Inflammatory macrophage treated with lipopolysaccharide for 1 hour (primary cell): ENCODE measurements at places on chromosomes 2 and 18.

DNA sequence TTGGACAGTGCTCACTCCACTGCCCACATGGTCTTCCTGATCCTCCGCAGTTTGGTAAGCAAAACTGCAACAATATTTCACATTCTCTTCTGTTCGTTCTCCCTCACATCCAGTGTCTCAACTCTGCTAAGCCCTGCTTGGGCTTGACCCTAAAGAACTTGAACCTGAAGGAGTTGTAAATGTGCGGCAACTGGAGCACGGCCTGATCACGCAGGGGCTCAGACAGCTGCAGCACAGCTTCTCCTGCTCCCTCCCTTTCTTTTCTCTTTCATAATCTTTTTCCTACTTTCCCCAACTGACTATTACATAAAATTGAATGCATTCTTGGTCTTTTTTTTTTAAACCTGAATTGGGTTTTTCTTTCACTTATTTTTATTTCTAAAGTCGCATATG lies 10.2 kb downstream of the CYRIA start:
- no peak for DNase-seq

DNA sequence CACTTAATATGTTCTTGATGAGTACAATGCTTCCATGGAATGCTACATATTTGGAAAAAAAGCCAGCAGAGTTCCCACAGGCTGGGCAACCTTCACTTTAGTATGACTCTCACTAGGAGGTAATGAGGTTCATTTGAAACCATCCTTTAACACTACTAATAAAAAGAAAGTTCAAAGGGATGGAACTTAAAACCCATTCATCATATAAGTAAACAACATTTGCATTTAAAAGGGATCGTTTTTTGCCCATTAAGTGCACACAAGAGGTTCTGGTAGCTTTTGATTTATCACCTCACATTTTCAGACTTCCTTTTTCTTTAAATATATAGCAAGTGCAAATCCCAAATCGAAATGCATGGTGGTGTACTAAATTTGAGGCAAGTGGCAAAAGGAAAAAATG lies 270.8 kb upstream of the DCC start:
- DNase-seq, result no peak

DNA sequence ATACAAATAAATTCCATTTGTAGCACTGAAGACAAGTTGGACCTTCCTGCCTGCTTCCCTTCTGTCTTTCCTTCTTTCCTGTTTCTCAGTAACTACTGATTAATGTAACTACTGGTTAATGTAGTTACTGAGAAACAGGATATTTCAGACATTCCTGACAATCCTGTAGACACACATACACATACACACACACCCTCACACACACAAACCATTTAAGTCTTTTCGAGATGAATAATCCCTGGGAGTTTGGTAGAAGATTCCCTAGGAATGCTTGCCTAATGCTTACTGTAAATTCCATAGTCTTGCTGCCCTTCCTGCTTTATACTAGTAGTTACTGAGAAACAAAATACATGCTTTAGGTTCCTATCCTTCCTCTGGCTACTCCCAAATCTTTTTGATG lies 83.9 kb downstream of the PIK3C3 start:
- DNase-seq, result no peak

DNA sequence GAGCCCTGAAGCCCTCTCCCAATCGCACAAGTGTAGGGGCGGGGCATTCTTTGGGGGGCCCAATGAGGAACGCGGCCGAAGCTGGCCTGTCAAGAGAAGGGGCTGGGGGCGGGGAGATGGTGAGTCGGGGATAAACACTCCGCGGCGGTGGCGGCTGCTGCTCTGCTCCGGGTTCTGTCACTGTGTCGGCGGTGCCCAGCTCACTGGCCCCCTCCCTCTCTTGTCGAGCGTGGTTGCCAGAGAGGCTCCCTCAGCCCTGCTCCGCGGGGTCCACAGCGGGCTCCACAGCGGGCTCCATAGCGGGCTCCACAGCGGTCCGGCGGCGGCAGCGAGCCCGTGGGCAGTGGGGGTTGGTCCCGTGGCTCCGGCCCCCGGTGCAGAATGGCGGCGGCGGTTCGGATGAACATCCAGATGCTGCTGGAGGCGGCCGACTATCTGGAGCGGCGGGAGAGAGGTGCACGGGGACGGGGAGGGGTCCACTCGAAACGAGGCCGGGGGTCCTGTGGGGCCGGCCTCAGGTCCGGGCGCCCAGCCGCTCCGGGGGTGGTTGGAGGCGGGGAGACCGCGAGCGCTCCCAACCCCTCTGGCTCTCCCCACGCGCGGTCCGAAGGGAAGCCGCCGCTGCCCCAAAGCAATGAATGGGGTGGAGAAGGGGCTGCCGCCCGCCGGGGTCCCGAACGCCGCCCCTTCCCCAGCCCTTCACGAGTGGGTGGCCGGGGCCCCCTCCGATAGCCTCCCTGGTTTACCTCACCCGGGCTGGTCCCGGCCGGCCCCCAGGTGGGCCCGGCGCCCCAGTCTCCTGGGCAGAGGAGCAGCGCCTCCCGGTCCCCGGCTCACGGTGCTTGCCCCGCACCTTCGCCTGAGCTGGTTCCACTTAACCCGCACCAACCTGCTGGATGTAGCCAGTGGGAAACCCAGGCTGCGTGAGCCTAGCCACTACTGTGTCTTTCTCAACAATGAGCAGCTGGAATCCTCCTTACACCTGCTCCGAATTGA lies at the start of gene MXD1:
Gene MXD1 (plus strand): TSS at position 160 of the 996 bp plus-strand sequence. CDS start 222 bp downstream, at position 382.
- no peak for DNase-seq

DNA sequence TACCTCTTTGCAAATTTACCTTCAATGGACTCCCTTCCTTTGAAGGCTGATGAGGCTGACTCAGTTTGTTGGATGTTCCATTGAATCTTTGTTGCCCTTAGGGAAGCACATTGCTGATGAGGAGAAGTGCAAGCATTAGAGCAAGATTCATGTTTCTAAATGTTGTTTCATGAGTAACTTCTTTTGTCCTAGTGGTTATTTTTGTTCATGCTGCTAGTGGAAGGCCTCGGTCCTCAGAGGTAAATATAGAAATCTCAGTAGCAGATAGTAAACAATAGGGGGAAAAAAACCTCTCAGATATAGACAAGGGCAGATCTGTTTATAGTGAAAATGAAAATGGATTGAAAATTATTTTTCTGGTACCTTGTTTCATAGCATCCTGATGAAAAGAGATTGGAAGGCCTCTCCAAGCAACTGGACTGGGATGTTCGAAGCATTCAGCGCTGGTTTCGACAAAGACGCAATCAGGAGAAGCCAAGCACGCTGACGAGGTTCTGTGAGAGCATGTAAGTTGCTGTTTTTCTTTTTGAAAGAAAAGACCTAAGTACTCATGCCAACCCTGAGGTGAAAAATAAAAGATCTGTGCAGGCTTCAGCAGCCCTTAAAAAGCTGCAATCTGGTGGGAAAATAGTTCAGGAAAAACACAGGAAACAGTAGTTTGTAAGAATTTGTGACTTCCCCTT lies 104.9 kb downstream of the CERS6 start:
- no peak for DNase-seq

GRCh38 chr18:48455555-48456478 lies 46.6 kb upstream of the ZBTB7C start:
- DNase-seq, result no peak

DNA sequence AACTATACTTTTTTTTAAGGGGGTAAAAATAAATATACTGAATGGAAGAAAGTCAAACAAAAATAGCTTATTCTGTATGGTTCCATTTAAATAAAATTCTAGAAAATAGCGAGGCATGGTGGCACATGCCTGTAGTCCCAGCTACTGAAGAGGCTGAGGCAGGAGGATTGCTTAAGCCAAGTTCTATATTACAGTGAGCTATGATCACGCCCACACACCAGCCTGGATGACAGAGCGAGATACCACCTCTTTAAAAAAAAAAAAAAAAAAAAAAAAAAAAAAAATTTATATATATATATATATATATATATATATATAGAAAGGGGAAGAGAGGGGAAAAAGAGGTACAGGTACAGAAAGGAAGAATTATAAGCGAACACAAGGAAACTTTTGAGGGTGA lies 77.7 kb downstream of the MEMO1 start:
- DNase-seq, result peak; percentile 28

DNA sequence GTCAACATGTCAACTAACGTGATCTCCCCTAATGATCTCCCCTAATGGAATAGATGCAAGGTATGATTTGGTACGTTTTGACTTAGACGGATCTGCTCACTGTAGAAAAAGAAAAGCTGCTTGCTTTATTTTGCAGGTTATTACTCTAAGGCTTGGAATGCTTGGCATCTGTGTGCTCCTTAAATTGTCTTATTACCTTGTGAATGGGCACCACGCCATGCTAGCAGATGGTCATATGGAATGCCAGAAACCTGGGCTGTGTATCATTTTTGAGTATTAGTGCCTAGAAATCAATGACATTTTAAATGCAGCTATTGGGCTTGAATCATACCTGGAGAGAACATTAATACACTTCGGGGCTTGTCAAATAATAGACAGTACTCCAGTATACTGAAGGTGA lies 16.5 kb upstream of the FIGN start:
- DNase-seq, result no peak

- no peak for DNase-seq
These were observed 3.6 kb upstream of the PAX3 start for GRCh38 chr2:222302178-222303018.

GRCh38 chr2:95698146-95698545 lies 106.3 kb downstream of the TRIM43 start:
- no peak for DNase-seq

- no peak for DNase-seq
These were observed 75.8 kb downstream of the ANKRD44 start for GRCh38 chr2:197234671-197235191.

DNA sequence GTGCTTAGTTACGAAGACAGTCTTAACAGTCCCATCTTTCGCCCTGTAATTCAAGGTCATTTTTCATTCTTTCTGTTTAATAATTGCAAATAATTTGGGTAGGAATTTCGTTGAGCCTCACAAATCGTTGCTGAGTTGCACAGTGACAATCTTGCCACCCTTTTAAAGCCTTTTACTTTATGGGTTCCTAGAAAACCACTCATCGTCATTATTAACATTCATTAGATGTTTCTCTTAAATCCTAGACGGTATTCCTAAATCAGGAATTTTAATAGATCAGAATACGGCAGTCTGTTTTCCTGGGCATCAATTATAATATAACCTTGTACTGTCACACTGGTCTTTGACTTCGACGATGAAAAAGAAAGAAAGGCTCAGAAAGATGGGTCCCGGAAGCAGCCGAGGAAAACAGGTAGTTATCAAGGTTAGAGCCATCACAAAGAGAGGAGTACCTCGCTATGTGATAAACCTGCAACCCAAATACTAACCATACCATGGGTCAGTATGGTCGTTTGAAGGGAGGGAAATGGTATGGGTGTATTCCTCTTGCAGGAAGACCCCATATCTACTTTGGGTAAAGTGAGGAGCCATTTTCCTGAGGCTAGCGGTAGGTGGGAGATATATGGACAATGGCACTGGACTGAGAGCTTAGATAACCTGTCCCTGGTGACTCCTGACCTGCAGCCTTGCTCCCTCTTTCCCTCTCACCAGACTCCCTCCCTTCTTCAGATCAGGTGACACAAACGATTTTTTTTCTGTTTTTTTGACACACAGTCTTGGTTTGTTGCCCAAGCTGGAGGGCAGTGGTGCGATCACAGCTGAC lies 981 bp upstream of the SF3B1 start:
- DNase-seq, result no peak

DNA sequence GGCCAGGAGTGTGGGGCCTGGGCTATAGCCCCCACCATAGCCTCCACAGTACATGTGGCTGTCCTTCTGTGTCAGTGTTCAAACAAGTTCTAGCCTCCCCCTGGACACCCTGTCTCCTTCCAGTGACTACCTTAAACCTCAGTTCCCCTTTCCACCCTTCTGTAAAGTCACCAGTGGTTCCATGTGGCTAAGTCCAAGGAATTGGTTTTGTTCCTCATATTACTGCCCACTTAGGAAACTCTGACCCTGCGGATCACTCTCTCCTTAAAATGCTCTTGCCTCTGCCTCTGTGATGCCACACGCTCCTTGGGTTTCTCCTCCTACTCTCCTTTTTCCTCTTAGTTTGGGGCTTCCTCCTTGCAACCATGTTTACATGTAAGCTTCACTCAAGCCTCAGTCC lies 27.8 kb upstream of the REL start:
- DNase-seq, result peak; percentile 89

DNA sequence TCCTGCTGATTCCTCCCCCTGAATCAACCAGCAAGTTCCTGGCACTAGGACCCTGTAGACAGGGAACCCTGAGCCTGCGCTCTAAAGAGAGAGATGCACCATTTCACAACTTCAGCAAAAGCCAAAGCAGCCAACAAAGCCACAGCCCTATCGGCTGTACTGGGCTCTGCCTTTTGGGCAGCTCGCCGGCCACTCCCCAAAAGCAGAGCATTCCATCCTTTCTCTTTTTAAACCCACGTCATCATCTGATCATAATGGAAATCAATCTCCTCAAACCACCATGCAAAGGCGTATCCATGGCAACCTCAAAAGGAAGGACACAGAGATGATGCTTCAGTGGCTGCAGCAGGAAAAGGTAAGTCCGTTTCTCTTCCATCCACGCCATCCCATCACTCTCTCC lies 5.3 kb upstream of the DCTN1 start:
- no peak for DNase-seq

DNA sequence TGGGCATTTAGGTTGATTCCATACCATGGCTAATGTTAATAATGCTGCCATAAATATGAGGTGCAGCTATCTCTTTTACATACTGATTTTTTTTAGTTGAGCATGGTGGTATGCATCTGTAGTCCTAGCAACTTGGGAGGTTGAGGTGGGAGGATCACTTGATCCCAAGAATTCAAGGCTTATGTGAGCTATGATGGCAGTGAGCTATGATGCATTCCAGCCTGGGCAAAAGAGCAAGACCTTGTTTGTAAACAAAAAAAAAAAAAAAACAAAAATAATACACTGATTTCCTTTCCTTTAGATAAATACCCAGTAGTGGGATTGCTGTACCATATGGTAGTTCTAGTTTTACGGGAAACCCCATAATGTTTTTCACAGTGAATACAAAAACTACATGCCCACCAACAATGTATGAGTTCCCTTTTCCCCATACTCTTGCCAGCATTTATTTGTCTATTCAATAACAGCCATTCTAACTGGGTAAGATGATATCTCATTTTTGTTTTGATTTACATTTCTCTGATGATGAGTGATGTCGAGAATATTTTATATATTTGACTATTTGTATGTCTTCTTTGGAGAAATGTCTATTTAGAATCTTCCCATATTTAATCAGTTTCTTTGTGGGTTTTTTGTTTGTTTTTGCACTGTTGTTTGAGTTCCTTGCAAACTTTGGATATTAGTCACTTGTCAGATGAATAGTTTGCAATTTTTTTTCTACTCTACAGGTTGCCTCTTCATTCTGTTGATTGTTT lies 281.0 kb upstream of the KYNU start:
- DNase-seq, result no peak

- no peak for DNase-seq
These were observed 108.0 kb downstream of the TWIST2 start for GRCh38 chr2:238955648-238956531.

DNA sequence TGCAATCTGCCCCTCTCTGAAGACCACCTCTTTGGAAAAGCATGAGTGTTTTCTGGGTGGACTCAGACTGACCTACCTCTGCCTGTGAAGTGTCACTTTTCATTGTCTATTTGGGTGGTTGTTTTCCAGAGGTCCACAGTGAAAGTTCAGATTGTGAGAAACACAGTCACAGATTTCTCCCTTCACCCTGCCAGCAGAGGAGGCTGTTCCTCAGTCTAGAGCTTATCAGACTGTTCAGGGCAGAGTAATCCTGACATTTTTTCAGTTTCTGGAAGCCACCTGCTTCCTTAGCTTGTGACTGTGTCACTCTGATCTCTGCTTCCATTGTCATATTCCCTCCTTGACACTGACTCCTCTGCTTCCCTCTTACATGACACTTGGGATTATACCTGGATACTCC lies 55.4 kb upstream of the RMP24 start:
- DNase-seq, result no peak

- DNase-seq, result no peak
These were observed 437.3 kb downstream of the ZNF521 start for GRCh38 chr18:24914685-24915084.

GRCh38 chr2:95359501-95359930 lies 43.0 kb upstream of the FAHD2A start:
- no peak for DNase-seq
